CD8-positive, alpha-beta memory T cell (primary cell): ENCODE measurements at places on chromosomes 5 and 9.

DNA sequence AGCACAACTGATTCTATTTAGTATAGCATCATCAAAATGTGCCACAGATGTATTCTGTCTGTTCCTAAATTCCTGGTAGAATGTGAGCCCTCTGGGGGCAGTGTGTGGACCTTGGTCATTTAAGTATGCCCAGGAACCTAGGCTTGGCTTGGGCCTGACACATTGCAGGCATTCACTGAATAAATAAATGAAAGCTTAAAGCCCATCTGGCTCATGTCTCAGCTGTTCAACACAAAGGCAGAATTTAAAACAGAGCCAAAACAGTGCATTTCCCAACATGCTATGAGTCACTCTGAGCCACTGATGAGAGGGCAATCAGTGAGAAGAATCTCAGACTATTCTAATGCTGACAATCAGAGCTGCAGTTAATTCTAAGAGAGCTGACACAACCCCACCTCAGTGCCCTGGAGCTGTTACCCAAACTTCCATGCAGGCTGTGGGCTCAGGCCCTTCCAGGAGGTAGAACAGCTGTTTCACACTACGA lies 8.1 kb downstream of the FAM193B start:
- no peak overlapping the region for H3K4me3 ChIP-seq
- no peaks in the 10 kb centered on the region for H3K4me1 ChIP-seq
- no peaks in the 10 kb centered on the region for H3K36me3 ChIP-seq
- no peak for DNase-seq
- H3K27me3 ChIP-seq, result no peaks in the 10 kb centered on the region

- peak overlapping the region; percentile 91 for H3K4me3 ChIP-seq
- H3K4me1 ChIP-seq, result peaks cover 33% of the 10 kb centered on the region
- peaks cover 12% of the 10 kb centered on the region for H3K36me3 ChIP-seq
- no peak for DNase-seq
- H3K27ac ChIP-seq, result peak overlapping the region; percentile 94
These were observed 974 bp downstream of the ANAPC2 start for GRCh38 chr9:137187386-137187785.

GRCh38 chr9:127783111-127784008 lies 2.5 kb upstream of the CDK9 start:
- H3K4me1 ChIP-seq, result peaks cover 75% of the 10 kb centered on the region
- H3K27ac ChIP-seq, result peak overlapping the region; percentile 75
- peak; percentile 70 for DNase-seq
- H3K4me3 ChIP-seq, result peak overlapping the region; percentile 64
- H3K27me3 ChIP-seq, result no peaks in the 10 kb centered on the region
- H3K36me3 ChIP-seq, result peaks cover 15% of the 10 kb centered on the region

- no peak for DNase-seq
- H3K4me3 ChIP-seq, result no peak overlapping the region
- no peaks in the 10 kb centered on the region for H3K36me3 ChIP-seq
- no peaks in the 10 kb centered on the region for H3K4me1 ChIP-seq
- no peaks in the 10 kb centered on the region for H3K27me3 ChIP-seq
- no peak overlapping the region for H3K27ac ChIP-seq
These were observed 945.2 kb upstream of the PTPRD start for GRCh38 chr9:11558043-11558442.

GRCh38 chr5:132484391-132484725 lies 6.2 kb downstream of the IRF1 start:
- no peak overlapping the region for H3K4me3 ChIP-seq
- DNase-seq, result no peak
- no peak overlapping the region for H3K27ac ChIP-seq
- no peaks in the 10 kb centered on the region for H3K27me3 ChIP-seq

DNA sequence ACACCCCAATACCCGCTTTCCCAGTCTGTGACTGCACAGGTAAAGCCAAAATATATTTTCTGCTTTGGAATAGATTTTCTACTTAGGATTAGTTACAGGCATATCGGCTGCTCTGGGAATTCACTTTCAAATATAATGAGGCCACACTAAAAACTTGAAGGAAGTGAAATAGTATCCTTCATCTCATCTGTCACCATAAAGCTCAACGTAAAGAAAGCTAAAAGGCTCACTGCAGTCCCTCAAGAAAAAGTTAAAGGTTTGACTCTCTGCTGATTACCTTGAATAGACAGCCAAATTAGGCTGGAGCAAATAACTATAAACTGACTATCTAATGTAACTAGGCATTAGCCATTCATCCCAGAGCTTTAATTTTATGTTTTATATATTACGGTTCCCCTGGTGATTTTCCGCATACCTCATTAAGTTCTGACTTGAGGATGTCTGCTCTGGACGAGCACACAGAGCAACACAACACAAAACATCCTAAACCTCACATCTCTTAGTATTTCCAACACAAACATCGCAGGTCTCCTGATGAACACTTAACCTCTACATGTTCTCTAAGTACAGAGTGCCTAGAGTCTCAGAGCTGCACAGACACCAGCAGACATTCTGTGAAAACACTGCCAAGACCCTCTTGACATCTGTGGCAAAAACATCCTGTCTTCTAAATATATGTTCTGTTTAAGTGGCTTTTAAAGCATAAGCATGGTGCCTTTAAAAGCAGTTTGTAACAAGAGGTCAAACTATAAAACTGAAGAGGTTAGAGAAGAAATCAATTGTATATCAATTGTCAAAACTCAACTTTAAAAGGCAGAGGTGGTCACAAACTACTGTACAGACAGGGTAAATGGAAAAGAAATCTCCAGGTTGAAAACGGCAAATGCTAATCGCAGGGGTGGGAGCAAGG lies 35.4 kb downstream of the ELAVL2 start:
- H3K4me3 ChIP-seq, result no peak overlapping the region
- DNase-seq, result no peak
- no peaks in the 10 kb centered on the region for H3K27me3 ChIP-seq
- H3K4me1 ChIP-seq, result no peaks in the 10 kb centered on the region
- H3K36me3 ChIP-seq, result no peaks in the 10 kb centered on the region

DNA sequence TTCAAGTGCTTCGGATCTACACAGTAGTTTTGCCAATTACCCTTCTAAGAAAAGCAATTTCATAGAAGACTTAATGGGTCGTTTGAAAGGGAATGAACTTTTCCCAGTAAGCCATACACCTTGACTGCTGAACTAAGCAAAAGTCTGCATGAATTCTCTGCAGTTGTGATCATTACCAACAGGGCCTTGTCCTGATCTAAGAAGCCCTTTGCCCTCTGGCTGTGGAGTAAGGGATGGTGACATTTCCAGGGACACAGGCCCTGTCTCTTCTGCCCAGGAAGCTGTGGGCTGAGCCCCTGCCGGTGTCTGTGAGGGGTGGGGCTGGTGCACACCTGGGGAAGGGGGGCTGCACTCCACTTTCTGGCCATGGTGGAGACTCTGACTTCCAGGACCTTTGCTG lies 30.5 kb downstream of the ZDHHC11 start:
- H3K36me3 ChIP-seq, result no peaks in the 10 kb centered on the region
- no peak overlapping the region for H3K4me3 ChIP-seq
- H3K27ac ChIP-seq, result no peak overlapping the region
- DNase-seq, result no peak

GRCh38 chr9:79670269-79670961 lies 98.7 kb downstream of the TLE4 start:
- no peaks in the 10 kb centered on the region for H3K27me3 ChIP-seq
- H3K4me1 ChIP-seq, result peaks cover 21% of the 10 kb centered on the region

DNA sequence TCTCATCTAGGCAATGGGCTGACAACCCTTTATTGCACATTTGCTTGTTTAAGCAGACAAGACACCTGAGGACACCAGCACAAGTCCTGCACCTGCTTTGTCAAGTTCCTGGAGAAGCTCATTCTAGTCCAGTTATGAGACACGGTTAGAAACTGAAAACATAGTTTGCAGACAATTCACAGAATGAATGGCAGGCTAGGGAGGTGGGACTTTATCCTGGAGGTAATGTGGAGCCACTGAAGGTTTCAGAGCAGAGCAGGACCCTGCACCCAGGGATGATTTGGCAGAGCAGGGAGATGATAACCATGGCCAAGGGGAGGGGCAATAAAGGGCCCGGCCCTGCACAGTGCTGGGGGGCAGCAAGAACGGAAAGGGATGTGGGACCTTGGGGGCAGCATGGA lies 50.7 kb upstream of the SLC25A51 start:
- no peak overlapping the region for H3K4me3 ChIP-seq
- H3K4me1 ChIP-seq, result no peaks in the 10 kb centered on the region
- peak overlapping the region; percentile 38 for H3K27ac ChIP-seq
- no peak for DNase-seq
- H3K27me3 ChIP-seq, result no peaks in the 10 kb centered on the region

DNA sequence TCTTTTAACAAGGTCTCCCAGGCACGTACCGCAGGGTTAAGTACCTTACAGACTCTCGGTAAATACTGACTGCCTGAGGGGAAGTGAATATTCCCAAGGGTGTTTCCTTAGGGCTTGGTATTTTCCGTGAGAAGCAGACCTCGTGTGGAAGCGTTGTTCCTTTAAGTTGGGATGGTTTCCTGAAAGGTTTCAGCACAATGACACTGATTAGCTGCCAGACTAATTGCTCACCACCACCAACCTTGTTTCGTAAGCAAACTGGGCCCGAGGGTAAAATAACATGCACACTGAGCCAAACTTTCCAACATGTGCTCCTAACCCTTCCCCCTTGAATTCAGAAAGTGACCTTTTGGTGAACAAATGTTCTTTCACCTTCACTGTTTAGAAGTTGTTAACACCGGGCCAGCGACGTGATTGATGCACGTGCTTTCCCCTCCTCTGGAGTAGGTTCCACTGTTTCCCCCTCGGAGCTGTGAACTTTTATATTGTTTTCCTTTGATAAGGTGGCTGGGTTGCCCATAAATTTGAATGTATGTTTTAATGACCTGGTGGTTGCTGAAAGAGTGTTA lies 128.1 kb upstream of the RPS23 start:
- H3K4me1 ChIP-seq, result no peaks in the 10 kb centered on the region
- H3K27ac ChIP-seq, result no peak overlapping the region
- H3K4me3 ChIP-seq, result no peak overlapping the region
- no peaks in the 10 kb centered on the region for H3K27me3 ChIP-seq

DNA sequence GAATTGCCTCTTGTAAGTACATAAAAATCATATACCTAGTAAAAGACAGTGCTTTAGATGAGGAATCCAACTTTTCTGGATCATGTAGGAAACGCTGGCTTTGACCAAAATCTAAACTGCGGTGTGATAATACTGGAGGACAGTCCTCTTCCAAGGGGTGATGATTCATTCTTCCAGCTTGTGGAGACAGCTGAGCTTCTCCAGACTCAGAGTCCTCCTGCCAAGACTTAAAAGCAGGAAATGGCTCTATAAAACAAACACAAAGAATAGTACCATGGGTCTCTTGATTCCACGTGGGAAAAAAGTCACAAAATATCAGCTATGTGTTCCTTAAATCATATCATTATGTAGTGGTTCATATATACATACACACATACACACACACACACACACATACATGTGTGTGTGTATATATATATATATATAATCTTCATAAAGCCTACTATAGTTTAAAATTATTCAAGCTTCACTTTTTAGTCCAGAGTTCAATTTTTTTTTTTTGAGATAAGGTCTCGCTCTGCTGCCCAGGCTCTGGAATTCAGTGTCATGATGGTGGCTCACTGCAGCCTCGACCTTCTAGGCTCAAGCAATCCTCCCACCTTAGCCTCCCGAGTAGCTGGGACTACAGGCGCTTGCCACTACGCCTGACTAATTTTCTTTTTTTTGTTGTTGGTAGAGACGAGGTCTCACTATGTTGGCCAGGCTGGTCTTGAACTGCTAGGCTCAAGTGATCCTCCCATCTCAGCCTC lies 65.0 kb downstream of the PKD2L2 start:
- peaks cover 28% of the 10 kb centered on the region for H3K36me3 ChIP-seq

- no peaks in the 10 kb centered on the region for H3K27me3 ChIP-seq
- no peak overlapping the region for H3K27ac ChIP-seq
- H3K4me1 ChIP-seq, result no peaks in the 10 kb centered on the region
- no peaks in the 10 kb centered on the region for H3K36me3 ChIP-seq
- no peak for DNase-seq
These were observed 183.8 kb downstream of the PJA2 start for GRCh38 chr5:109225716-109226625.
